ENCODE measurements at places on chromosomes 6 and 20. TPM values are rescaled to one million over a fixed set of nuclear protein-coding genes. Genes with fewer than 3 reads are reported as not detected.

The OOEP gene
- total RNA-seq: not detected

The MANEA gene
- total RNA-seq: 13.0 TPM

The ADAM33 gene
- 53.1 TPM for total RNA-seq

- DNase-seq: peak; percentile 89
These were observed 32.8 kb downstream of the GSS start for GRCh38 chr20:34922654-34923381.

GRCh38 chr6:131958542-131959470 lies 7.6 kb upstream of the CCN2 start:
- no peak for DNase-seq

GRCh38 chr20:24443436-24443835 lies 26.0 kb upstream of the SYNDIG1 start:
- DNase-seq: no peak
